ENCODE measurements at places on chromosomes 11 and 22.

- no peak for DNase-seq
Measured at GRCh38 chr22:36406721-36407120, 19.0 kb upstream of the MYH9 start.

GRCh38 chr11:114159320-114159719 is 99.8 kb downstream of the ZBTB16 start:
- DNase-seq = no peak

GRCh38 chr11:282630-283360 is 4.6 kb downstream of the NLRP6 start:
- DNase-seq = no peak

GRCh38 chr11:13956988-13957387 is 5.5 kb upstream of the SPON1 start:
- no peak for DNase-seq

GRCh38 chr22:38202437-38203089 is 769 bp downstream of the MAFF start:
- DNase-seq = no peak

GRCh38 chr22:26570864-26571525 is 18.9 kb downstream of the TPST2 start:
- DNase-seq = no peak

GRCh38 chr11:18794956-18795355 is 3.4 kb upstream of the PTPN5 start:
- DNase-seq = no peak

- DNase-seq = no peak
Measured at GRCh38 chr11:134997652-134998320, 585.7 kb upstream of the B3GAT1 start.

- no peak for DNase-seq
Measured at GRCh38 chr11:63779039-63779438, 10.5 kb upstream of the ZFTA start.

GRCh38 chr11:114291381-114291780 is 4.8 kb upstream of the NNMT start:
- DNase-seq = no peak

GRCh38 chr22:49961601-49962011 is 1.0 kb downstream of the PIM3 start:
- DNase-seq = no peak

DNA sequence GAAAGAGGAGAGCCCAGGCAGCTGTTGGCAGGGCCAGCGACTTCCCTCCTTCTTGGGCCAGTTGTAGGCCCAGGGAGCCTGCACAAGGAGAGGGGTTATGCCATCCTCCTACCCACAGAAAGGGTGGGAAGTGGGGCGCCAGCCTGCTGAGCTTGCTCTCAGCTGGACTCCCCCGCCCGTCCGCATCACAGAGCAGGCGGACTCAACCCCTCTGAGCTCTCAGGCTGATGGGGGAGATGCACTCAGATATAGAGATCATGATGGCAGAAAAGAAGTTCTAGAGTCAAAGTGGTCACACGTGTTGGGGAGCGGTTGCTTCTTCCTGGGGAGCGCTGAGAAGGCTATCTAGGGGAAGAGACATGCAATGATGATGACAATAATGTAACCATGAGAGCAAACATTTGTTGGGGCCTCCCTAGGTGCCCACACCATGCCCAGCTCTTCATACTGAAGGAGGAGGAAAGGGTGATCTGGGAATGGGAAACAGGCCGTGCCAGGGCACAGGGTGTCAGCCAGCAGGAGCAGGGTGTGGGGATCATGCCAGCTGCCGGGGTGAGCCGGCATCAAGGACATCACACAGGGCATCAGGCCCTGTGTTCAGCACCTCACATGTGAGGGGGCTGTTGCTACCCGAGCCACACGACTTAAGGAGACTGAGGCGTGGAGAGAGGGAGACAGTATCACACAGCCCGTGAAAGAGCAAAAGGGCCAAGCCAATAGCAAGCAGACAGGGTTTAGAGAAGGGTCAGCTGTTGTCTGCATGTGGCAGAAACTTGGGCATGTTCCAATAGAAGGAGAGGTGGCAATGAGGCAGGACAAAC is 7.7 kb downstream of the SLC35E4 start:
- DNase-seq = no peak

GRCh38 chr11:129973068-129973467 is 29.6 kb downstream of the PRDM10 start:
- DNase-seq = no peak

DNA sequence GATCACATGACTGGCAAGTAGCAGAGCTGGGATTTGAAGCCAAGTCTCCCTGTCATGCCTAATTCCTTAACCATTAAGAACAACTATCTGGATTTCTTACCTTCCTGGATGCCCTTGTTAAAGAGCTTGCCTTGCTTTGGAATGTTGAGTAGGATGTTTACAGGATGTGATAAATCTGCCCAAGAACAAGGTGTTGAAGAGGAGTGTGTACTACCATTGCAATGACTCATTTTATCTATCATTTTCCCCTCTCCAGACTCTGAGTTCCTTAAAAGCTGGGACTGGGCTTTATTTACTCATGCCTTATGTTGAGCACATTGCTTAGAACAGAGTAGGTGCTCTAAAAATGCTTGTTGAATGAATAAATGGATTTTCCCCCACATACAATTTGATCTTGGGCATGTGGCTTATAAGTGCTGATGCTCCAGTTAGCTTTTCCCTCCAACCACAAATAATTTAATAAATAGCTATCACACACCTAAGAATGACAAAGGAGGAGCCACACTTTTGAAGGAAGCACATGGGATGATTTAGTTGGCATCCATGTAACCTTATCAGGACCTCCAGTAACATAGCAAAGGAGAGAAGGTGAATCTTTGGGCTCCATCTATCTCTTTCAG is 268.6 kb upstream of the SESN3 start:
- no peak for DNase-seq

- DNase-seq = no peak
Measured at GRCh38 chr11:1992111-1992510, 5.5 kb downstream of the H19 start.

GRCh38 chr11:106920899-106921509 is 97.3 kb downstream of the GUCY1A2 start:
- no peak for DNase-seq

DNA sequence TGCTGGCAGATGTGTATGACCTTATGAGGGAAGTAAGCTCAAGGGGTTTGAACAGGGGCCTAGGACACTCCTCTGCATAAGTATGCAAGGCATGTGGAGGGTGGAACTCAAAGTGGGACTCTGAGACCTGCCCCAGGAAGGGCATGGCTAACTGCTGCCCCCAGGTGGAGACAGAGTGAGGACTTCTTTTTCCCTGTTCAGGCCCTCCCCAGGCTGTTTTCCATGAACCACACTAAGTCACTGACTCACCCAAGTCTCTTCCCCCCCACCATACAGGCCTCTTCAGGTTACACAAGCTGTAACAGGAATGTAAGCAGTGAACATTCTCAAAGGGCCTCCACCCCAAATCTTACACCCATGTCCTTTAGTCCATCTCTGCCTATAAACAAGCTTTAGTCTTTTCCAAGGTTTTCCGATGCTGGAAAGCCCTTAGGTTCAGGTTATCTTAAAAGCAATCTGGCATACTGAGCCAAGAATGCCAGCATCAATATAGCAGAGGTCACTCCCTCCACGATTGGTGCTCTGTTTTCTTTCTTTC is 13.1 kb downstream of the EEF1G start:
- DNase-seq = peak; percentile 92

DNA sequence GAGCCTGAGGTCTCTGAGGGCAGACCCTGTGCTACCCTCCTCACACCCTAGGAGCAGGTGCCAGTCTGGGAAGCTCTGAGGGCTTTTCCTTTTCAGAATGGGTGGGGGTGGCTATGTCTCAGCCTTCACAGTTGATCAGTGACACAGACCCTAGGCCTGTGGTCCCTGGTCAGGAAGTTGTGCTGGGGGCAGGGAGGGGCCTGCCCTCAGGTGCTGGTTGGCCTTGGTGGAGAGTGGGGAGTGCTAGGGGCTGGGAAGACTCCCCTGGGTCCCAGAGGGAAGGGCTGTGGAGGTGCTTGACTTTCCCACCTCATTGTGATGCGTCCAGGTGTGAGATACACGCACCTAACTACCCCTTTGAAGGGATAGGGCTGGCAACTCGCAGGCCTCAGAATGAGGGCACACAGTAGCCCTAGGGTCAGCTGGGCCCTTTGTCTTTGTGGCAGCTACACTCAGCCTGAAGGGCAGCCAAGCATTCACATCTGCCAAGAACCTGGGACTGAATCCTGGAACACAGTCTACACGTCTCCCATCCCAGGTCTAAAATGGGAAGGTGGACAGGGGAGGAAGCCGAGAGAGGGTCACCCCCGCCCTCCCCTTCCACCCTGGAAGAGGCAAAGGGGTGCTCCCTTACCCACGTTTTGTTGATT is 31.2 kb upstream of the ATXN10 start:
- no peak for DNase-seq

DNA sequence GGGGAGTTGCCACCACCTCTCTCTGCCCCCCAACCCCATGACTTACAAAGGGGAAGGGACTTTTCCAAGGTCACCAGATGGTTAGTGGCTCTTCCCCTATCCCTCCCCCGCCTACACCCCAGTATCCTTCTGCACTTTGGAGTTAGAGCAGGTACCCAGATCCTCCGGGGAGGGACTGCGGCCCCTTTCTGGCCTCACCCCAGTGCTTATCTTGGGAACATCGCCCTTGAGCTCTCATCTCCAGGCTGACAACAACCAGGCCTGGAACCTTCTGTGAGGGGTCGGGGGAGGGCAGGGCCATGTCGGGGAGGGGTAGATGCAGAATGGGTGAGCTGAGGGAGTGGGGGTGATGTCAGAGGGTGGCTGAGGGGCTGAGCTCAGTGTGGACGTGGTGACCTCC is 7.5 kb upstream of the NAALADL1 start:
- no peak for DNase-seq

DNA sequence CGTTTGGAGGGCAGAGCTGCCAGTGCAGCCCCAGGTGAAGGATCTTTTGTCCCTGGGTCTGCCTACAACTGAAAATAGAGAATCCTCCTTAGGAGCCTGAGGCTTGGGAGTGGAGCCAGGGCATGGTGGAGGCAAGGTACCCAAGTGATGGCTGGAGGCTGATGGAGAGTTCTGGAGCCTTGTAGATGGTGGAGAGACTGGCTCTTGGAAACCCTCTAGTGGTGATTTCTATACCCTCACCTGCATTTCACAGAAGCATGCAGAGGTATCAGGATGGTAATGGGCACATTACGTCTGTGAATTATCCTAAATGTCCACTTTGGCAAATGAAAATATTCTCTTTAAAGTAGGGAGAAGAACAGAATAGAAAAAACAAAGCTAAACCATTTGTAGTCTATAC is 44.4 kb downstream of the INSC start:
- DNase-seq = peak; percentile 28

- peak; percentile 79 for DNase-seq
Measured at GRCh38 chr11:119361056-119361787, 14.7 kb upstream of the MFRP start.

DNA sequence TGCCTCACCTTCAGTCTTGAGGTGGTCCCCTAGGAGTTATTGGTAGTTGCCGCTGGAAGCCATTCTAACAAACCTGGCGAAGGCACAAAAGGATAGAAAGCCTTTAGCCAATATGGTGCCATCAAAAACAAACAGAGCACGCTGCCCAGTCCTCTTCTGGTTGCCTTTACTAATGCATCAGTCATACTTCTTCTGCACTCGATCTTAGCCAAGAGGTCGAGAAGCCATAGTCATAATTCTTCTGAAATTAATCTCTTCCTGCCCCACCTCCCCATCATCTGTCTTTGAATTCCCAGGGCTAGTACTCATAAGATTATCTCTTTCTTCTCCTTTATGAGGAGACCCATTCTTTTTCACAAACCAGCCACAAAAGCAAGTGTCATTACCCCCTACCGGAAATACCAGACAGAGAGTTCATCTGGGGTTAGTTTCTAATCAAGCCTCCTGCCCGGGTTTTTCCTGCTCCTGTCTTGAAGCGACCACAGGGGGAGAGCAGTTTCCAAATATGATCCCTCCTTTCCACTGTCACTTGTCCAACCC is 21.4 kb upstream of the EHF start:
- DNase-seq = peak; percentile 91

DNA sequence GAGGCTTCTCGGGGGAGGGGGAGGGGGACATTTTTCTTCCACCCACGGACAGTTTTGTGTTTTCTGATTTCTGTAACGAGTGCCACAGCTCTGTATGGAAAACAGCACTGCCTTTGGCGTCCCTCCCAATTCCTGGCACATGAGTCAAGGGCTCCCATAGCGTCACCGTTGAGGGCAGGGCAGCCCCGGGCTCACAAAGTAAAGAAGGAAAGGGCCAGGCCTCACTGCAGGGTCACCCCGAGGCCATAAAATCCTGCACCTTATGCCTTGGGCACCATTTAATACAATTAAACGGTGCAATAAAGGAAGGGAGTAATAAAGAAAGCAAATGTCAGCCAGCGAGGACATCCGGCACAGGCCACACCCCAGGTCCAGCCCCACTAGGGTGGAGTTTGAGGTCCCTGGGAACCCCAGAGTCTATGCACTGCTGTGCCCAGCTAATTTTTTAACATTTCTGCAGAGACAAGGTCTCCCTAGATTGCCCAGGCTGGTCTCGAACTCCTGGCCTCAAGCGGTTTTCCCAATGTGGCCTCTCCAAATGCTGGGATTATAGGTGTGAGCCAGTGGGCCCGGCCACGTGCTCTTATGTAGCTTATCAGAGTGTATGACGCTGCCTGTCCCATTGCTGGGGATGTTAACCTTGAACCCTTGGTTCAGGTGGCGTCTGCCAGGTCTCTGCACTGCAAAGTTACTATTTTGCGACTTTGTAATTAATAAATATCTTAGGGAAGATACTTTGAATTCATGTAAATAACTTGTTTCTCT is 13.6 kb upstream of the MUC2 start:
- DNase-seq = peak; percentile 74

- no peak for DNase-seq
Measured at GRCh38 chr11:45924036-45924915, 1.8 kb downstream of the LARGE2 start.

GRCh38 chr11:86595451-86595850 is 77.0 kb downstream of the ME3 start:
- no peak for DNase-seq

DNA sequence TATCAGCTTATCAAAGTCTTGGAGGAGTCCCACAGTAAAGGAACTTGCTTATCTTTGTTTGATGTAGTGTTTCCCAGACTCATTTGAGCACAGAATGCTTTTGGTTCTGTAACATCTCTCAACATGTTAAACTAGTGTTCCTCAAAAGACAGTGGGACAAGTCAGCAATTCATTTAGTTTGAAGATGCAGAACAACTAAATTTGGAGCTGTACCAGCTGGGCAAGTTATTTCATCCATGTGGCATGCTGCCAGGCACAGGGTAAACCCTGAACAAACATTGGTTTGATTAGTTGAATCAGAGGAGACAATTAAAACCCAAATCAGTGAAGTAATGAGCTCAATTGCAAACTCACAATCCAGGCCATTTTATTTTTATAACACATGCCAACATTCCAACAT is 141.2 kb downstream of the CSNK2A3 start:
- no peak for DNase-seq

- no peak for DNase-seq
Measured at GRCh38 chr11:31922450-31922849, 111.3 kb upstream of the PAX6 start.

- no peak for DNase-seq
Measured at GRCh38 chr11:3942956-3943497, 87.6 kb downstream of the STIM1 start.

GRCh38 chr11:83475760-83476159 is 189.6 kb upstream of the CCDC90B start:
- DNase-seq = no peak

GRCh38 chr11:61917334-61918109 is at the start of gene RAB3IL1:
RAB3IL1 (minus strand) TSS chr11:61917566; CDS start chr11:61917367, 199 bp downstream.
- DNase-seq = no peak
